ENCODE measurements at places on chromosomes 1 and 21.

GRCh38 chr1:179968994-179969919 is 14.6 kb downstream of the CEP350 start:
- no peak for DNase-seq

DNA sequence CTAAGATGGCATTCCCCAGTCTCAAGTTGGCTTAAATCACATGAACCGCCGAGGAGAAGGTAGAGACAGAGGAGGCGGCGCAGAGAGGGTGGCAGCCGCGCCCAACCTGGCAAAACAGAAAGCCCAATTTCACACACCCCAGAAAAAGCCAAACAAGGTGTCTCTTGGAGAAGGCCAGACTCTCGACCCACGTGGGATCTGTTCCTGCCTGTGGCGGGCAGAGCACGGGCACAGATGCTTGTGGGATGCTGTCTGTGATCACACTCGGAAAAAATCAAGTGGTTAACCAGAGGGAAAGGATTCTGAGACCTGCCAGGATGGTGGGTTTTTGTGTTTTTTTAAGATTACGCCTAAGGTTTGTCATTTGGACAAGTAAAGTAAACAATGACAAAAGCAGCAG is 80.7 kb downstream of the MRPL37 start:
- DNase-seq, result no peak

GRCh38 chr21:34354836-34355235 is 9.0 kb upstream of the KCNE2 start:
- no peak for DNase-seq

DNA sequence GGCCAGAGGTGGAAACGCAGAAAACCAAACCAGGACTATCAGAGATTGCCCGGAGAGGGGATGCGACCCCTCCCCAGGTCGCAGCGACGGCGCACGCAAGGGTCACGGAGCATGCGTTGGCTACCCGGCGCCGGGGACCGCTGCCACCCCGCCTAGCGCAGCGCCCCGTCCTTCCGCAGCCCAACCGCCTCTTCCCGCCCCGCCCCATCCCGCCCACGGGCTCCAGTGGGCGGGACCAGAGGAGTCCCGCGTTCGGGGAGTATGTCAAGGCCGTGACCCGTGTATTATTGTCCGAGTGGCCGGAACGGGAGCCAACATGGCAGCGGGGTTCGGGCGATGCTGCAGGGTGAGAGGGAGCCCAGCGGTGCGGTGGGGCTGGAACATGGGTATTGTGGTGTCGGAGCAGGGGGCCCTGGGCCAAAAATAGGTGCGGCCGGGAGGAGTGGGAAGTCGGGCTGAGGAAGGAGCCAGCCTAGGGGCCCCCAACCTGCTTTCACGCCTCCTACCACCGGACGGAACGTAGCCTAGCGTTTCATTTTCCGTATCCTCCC is at the start of gene ACADM:
Gene ACADM (plus strand): TSS at position 238 of the 551 bp plus-strand sequence. CDS start 79 bp downstream, at position 317.
- peak; percentile 88 for DNase-seq

GRCh38 chr1:17441265-17441992 is 2.0 kb upstream of the RCC2 start:
- no peak for DNase-seq

GRCh38 chr1:226082959-226083301 is 20.4 kb downstream of the H3-3A start:
- DNase-seq, result no peak

DNA sequence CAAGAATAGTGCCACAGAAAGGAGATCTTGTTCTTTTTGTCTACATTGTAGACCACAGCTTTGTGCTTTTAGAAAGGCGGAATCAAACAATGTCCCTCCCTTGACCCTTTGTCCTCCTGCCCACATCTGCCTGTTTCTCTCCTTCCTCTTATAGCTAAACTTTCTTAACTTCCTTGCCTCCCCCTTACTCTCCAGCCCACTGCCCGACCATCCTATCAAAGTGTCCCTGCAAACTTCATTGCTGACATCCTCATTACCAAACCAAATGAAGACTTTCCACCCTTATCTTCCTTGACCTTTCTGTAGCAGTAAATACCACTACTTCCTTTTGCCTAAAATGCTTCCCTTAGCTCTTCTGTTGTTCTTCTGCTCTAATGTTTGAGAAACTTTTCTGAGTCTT is 5.0 kb downstream of the SELP start:
- DNase-seq, result no peak

DNA sequence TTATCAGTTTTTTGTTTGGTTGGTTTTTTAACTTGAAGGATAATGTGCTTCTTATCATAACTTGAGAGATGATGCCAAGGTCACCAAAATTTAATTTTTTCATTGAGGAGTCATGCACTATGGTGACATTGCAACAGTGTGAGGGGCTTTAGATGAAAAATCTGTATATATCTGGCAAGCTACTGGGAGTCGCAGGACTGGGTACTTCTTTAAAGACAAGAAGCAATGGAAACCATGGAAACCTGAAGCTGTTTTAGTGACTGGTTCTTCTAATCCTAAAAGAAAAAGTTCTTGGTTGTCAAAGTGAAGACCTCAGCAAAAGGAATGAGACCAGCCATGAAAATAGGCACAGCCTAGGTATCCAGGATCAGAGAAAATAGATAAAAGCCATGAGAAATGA is 31.1 kb downstream of the ZC3H11B start:
- no peak for DNase-seq

Measured in stimulated activated CD4-positive, alpha-beta T cell treated with anti-CD3 and anti-CD28 coated beads, Interleukin-1b, Interleukin-23, amount 100 ng/mL, for 4 hours (primary cell).